ENCODE measurements at places on chromosomes 5 and 9.
A peak's percentile ranks its signal among the peaks of the same experiment; 100 is the strongest.

- no peak for DNase-seq
Observed at GRCh38 chr5:93193431-93194347, 387.3 kb downstream of the NR2F1-AS1 start.

DNA sequence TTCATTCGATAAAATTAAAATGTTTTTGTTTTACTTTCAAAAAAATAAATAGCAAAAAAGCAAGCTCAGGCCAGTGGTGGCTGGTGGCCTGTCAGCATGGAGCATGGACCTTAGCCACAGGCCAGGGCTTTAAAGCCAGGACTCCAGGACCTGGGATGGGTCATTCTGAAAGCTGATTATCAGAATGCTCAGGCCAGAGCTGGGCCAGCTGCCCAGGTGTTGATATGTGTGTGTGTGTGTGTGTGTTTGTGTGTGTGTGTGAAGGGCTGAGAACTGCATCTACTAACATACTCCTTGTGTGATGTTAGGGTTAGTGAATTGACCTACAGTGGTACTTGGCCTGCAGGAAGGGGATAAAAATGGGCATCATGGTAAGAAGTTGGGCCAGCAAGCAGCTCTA is 21.5 kb downstream of the PALM2AKAP2 start:
- no peak for DNase-seq

GRCh38 chr5:168642019-168642418 is 62.9 kb upstream of the PANK3 start:
- no peak for DNase-seq

DNA sequence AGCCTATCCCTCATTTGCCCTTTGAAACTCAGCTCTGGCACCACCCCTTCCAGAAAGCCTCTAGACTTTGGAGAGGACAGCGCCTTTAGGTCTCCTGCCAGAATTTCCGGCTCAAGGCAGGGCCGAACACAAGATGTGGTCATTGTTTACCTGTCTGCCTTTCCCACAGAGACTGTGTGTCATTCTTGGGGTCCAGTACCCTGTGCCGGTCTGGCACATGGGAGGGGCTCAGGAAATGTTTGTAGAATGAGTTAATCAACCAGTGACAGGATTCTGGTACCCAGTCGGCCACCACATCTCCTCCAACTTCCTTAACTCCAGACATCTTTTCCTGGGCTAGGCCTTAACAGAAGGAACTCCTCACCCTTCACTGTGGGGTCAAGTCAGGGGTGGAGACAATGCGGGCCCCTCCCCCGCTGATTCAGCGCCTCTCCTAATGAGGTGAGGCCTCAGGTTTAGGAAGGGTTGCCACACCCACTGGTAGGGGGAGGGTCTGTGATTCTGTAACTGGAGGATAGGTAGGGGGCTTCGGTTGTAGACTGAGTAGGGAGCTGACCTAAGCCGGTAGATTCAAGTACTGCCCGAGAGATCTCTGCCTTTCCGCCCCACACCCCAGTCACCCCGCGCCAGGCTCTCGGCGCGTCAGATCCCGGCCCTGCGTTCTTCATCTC is 29.3 kb downstream of the PCDH1 start:
- DNase-seq = peak; percentile 48

- DNase-seq = no peak
Observed at GRCh38 chr5:53478411-53479044, 1.9 kb upstream of the FST start.

- no peak for DNase-seq
Observed at GRCh38 chr5:170308686-170309085, 11.1 kb upstream of the LCP2 start.

DNA sequence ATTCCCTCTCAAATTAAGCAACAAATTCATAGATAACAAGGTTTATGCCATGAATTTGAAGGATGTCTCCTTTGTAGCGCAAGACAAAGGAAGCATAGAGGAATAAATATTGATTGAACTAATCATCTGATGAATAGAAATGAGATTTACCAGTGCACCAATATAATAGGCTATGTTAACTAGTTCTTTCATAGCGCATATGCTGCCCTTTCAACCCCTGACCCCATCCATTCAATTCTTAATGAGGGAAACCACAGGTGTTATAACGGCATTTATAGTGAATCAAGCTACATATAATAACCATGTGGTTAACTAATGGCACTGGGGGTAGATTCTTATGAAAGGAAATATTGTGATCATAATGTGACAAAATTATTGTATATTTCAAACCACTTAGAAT is 6.5 kb downstream of the RORB start:
- DNase-seq = no peak
